ENCODE measurements at places on chromosomes 2 and 18.

GRCh38 chr2:32498306-32498705 lies 129.5 kb upstream of the TTC27 start:
- DNase-seq: no peak

- no peak for DNase-seq
These were observed 125.0 kb downstream of the NEDD4L start for GRCh38 chr18:58168993-58169392.

DNA sequence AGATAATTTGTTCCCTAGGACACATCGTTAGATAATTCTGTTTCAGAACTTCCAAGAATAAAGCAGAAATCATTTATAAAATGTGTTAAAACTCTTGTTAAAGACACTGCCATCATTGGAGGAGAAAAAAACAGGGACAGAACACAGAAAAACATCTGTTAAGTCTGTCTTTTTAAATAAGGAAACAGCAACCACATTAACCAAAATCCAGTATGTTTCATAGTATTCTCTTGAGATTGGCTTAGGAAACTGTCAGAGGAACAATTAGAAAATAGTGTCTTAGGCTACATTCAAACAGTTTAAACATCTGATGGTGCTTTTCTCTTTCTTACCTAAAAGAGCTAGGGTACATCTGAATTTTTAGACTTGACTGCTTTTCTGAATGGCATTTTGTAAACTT lies 81.6 kb downstream of the PMS1 start:
- DNase-seq: no peak

GRCh38 chr2:182716650-182716979 lies 558 bp downstream of the DNAJC10 start:
- peak; percentile 1 for DNase-seq

- no peak for DNase-seq
These were observed 477.1 kb upstream of the TCF4 start for GRCh38 chr18:56065086-56065485.

DNA sequence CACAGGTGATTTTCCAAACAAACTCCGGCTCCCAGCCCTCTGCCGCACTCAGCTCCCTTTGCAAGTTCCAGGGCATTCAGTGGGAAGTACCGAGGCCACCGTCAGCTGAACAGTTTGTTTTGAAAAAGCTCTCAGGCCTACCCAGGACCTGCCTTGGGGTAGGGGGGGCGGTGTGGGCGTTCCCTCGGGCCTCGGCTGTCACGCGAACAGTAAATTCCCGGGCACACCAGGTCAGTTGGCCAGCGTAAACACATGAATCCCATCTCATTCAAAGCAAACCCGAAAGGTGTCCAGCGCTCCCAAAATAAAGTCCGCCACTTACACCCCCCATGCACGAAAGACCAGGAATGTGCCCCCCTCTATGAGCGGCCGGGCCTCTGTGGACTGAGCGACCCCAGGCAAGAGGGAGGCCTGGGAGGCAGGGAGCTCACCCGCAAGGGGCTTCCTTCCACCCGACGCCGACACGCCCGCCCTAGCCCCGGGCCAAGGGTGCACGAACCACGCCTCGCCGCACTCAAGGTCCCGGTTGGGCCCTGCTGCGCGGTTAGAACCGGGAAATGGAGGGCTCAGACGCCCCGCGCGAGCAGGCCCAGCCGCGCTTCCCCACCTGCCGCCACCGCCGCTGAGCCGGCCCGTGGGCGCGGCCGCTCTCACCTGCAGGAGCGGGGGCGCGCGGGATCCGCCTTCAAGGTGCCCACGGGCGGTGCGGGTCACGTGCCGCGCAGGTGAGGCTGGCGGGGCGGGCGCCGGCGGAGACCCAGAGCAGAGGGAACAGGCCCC lies at the start of gene WDSUB1:
Gene WDSUB1, minus strand, starts transcription at position 775 of the 780 bp plus-strand sequence. CDS start 3,634 bp downstream, outside the sequence.
- peak; percentile 28 for DNase-seq

DNA sequence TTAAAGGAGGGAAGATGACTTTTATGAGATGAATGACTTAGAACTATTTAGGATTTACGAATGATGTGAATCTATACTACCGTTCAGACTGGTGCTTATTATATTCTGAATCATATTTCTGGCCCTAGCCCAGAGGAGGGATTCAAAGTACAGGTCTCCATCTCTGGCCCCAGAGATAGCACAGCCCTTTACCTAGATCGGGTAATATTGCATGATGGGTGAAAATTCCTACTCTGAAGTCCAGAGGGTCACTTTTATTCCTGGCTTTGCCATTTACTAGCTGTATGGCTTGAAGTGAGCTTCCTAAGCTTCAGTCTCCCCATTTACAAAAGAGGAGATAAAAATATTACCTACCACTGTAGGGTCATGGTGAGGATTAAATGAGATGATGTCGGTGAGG lies 135.8 kb upstream of the OSR1 start:
- DNase-seq: no peak

DNA sequence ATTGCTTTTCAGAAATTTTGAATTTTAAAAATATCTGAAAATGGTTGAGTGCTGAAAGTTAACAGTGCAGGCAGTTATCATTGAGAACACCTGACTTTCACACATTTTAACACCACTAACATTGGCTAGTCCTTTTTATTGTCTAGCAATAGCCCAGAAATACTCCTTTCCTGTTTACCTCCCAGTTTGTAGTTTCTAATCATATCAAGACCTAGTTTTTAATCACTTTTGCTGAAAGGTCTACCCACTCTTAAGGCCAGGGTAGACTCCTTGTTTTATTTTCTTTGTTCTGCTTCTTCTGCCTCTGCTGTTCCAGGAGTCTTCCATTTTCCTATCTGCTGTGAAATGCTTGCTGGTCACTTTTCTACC lies 72.1 kb downstream of the UBE2E3 start:
- no peak for DNase-seq

DNA sequence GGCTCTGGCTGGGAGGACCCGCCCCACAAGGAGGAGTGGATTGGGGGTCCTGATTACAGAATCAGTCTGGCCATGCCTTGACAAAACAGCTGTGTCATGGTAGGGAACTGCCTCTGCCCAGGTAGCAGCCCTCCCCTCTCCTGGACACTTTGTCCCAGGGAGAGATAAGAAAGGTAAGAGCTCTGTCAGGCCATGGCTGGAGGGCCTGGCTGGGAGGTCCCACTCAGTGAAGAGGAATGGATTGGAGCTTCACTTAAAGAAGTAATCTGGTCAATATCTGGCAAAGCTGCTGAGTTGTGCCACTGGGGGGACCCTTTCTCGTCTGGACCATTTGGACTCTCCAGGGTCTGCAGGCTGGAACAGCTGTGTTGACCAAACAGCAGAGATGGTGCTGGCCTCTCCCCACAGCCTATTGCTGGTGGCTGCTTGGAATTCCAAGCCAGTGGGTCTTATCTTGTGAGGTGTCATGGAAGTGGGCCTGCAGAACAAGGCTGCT lies 75.4 kb downstream of the EPC2 start:
- DNase-seq: no peak

GRCh38 chr2:54613794-54614257 lies 109.6 kb upstream of the EML6 start:
- DNase-seq: no peak

DNA sequence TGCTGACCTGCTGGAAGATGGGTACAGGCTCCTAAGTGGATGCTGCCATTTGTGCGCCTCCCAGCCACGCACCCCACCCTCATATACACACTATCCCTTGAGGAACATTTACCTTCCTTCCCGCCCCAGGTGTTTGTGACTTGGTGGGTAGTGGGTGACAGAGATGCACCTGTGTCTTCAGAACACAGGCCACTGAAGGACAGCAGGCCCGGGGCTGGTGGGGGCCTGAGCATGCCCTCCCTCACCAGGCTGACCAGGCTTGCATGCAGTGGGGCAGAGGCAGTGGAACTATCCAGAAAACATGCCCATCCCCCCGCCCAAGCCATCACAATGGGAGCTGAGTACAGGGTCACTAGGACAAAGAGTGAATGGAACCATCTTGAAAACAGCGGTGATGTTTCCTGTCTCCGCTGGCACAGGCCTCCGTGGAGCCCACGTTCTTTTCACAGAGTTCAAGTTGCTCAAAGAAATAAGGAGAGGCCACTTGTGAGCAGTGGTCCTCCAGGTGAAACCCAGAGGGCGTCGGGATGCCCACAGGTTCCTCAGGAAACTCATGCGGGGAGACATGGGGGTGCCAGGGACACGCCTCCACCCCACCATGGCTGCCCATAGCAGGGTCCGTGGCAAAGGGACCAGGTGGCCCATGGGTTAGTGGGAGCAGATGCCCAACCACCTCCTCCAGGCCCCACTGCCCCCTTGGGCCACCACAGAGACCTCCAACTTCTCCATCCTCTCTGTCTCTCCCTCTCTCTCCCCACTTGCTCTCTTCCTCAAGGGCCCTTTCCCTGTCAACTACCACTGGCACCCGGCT lies 90.9 kb downstream of the MALT1 start:
- no peak for DNase-seq

GRCh38 chr2:59314031-59314766 lies 1073.1 kb upstream of the FANCL start:
- DNase-seq: no peak

DNA sequence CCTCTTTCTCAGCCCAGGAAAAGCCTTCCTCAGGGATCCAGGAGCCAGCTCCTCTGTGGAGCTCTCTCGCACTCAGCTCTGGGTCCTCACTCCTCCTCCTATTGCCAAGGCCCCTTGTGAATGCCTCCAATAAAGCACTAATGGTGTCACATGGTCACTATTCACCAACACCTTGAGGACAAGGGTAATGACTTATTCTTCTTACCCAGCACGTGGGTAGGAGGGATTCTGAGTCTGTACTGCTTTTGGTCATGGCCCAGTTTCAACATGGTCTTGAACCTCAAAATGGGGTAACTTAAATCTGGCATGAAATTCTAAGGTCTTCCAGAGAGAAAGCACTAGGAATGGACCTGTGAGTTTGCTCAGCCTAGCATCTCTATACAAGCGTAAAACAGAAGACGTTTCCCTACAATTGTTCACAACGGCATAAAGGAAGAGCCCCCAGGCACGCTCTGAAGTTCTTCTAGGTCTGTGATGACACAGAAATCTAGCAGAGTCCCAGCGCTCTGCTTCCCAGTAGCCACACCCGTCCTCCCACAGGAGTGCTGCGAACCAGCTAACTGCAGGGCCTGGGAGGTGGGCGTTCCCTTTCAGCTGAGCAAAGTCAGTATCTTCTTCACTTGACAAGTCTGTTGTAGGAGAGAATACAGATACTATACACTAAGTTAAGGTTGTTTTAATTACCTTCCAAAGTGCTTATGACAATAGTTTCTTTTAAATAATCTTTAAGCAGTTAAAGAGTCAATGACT lies 14.6 kb upstream of the KIDINS220 start:
- DNase-seq: no peak

DNA sequence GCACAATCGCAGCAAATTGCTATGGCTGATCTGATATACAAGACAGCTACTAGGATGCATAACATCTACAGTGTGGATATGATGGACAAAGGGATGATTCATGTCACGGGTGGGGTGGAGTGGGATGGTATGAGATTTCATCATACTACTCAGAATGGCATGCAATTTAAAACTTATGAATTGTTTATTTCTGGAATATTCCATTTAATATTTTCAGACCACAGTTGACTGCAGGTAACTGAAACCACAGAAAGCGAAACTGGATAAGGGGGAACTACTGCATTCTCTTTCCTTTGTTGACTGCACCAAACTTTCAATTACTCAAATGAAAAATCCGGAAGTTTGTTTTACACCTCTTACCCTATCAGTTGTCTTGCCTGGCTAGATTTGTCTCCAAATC lies 94.4 kb upstream of the NEUROD1 start:
- DNase-seq: no peak

GRCh38 chr2:20757405-20758090 lies 65.4 kb downstream of the LDAH start:
- DNase-seq: no peak

DNA sequence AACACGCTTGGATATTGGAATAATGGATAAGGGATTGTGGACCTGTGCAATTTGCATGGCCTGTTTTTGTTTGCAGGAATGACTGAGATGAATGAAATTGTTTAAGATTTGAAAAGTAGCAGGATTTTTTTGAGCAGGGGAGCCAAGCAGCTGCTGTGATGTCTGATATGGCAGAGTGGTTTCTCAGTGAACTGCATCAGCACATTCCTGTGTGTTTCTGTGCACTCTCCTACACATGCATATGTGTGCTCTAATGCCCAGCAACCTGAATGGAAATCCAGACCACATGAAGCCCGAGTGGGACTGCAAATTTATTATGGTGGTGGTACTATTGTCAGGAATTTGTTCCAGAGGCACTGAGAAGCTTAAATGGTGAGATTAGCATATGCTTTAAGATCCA lies 161.7 kb downstream of the PARD3B start:
- no peak for DNase-seq

- DNase-seq: no peak
These were observed 224.3 kb downstream of the ANAPC1 start for GRCh38 chr2:111659361-111660333.

- DNase-seq: no peak
These were observed 9.0 kb upstream of the GAL3ST2 start for GRCh38 chr2:241767464-241768250.

DNA sequence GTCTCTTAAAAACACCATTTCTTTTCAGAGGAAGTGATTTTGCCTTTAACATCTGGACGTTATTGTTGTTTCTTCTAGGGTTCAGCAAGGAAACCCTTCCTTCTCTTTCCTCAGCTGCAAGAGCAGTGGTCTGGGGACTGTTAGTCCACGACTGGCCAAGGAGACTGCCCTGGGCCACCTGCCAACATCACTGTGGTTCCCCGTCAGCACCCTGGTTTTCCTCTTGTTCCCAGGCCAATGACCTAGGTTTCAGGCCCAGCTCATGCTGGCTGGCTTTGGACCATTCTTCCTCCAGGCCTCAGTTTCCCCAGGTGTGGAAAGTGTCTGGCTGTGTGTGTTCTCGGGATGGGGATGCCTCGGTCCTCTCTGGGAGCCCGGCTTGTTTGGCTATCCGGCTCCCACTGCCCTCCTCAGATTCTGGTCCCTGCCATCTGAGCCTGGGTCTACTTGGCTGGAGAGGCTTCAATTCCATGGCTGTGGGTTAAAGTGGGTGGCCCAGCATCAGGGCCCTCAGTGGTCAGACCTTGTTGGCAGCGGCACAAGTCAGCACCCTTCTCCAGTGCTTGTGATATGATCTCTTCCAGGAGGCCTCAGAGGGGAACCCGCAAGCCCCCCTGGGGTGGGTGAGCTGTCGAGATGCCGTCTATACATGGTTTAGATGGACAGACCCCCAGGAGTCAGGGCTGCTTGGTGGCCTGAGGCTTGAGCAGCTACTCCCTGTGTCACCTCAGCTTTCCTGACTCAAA lies 234.3 kb upstream of the HS6ST1 start:
- no peak for DNase-seq

DNA sequence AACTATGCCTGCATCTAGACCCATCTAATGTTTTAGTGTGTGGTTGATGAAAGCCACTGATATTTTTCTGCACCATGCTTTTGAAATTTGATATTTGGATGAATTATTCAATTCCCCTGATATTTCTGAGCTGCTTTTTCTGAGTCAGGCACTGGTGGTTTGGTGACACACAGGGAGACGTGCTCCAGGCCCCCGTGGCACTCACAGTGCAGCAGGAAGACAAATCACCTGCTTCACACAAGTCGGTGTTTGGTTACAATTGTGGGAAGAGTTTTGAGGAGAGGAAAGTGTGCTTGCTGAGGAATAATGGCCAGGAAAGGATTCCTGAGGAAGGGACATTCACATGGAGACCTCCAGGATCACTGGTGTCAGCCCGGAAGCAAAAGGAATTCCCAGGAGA lies 179.7 kb downstream of the ACKR3 start:
- DNase-seq: no peak

- no peak for DNase-seq
These were observed 254.6 kb downstream of the CDH20 start for GRCh38 chr18:61587865-61588264.

Data from stimulated activated CD4-positive, alpha-beta T cell treated with anti-CD3 and anti-CD28 coated beads, Interleukin-1b, Interleukin-23, amount 100 ng/mL, for 4 hours (primary cell).